ENCODE measurements at places on chromosomes 2 and 18. TPM values are rescaled to one million over a fixed set of nuclear protein-coding genes. Genes with fewer than 3 reads are reported as not detected.

GRCh38 chr2:49924044-49924817 is 769.9 kb upstream of the FSHR start:
- no peak for DNase-seq

DNA sequence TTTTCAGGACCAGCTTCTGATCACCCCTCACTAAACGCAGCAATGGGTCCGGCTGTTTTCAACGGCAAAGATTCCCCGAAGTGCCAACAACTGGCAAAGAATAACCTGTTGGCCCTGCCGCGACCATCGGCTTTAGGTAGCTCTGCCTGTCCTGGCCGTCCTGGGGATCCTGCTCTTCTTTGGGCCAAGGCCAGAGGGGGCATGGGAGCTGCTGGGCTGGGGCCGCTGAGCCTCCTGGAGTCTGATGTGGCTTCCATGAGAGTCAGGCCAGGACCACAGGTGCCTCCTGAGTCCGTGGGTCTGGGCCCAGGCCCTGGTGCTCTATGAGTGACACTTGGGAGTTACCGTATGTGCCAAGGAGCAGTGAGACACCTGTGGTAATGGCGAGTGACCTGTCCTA is 46.9 kb downstream of the GREB1 start:
- DNase-seq: no peak

- DNase-seq: no peak
Measured at GRCh38 chr2:65417509-65418085, 14.8 kb downstream of the SPRED2 start.

GRCh38 chr2:61949714-61950560 is 44.5 kb downstream of the COMMD1 start:
- no peak for DNase-seq

GRCh38 chr2:74528600-74529356 is 728 bp downstream of the AUP1 start:
- DNase-seq: no peak

DNA sequence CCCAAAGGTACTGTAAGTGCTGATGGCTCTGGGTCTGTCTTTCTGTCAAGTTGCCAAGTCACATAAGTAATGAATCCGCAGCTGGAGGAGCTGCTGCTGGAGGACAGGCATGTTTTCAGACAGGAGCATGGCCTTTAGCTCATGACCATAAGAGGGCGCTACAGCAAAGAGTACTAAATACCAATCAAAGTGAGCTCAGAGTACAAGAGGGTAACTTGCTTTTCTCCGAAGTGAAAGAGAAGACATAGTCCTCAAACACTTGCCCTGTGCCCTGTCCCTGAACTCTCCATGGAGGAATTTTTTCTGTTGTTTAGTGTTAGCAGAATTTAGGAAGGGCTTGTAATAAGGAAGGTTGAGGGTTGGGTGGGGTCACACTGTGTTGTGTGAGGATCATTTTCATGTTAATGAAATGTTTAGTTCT is 58.0 kb upstream of the EML6 start:
- DNase-seq: no peak

DNA sequence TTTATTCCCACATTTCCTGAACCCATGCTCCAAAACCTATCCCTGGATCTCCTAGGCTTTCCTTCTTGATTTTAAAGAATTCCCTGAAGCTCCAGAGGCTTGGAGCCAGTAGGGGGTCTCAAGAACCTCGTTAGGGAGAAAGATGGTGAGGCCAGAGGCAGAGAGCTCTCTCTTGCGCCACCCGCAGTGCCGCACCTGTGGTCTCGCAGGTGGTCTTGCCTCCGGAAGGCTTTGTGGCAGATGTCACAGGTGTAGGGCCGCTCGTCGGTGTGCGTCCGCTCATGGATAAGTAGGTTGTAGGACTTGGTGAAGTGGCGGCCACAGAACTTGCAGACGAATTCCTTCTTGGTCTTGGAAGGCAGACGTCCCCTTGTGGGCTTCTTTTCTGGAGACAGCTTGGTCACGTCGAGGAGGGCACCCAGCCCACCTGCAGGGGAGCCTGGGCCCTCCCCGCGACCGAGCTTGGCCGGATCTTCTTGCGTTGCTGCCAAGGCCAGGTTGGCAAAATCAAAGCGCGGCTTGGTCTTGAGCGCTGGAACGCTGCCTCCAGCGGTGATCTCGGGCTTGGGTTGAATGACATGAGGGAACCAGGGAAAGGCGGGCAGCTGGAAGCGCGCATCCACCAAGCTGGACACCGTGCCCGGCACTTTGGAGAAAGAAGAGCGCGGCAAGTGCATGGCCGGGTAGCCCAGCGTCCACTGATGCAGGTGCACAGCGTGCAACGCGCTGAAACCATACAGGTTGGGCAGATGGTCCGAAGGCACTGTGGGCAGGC is 5.3 kb downstream of the OSR1 start:
- DNase-seq: no peak

- no peak for DNase-seq
Measured at GRCh38 chr2:164711766-164712138, 90.5 kb upstream of the GRB14 start.

- no peak for DNase-seq
Measured at GRCh38 chr2:209387389-209387788, 36.5 kb upstream of the MAP2 start.

DNA sequence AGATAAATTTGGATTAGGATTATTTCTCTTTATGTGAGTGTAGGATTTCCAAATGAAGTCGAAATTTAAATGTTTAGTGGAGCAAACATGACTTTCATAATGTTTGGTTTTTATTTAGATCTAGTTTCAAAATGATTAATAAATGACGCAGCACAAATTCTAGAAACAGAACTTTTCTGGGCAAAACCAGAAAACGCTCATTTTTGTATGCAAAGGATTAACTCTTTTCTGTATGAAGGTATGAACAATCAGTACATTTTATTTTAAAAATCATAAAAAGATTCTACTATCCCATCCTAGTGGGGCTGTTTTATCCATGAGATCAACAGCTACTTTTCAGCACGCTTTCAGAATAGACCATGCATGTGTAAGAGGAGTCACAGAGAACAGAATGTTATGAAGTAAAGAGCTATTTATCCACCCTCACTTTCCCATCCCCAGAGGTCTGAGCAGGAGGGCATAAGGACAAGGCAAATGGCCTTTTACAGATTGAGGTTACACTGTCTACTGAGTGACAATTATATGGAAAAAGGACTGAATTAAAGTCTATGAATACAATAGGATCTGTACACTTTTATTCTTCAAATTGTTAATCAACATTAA is 270.8 kb downstream of the ZEB2 start:
- no peak for DNase-seq

ADGRF3 gene
- total RNA-seq: not detected

CFC1 gene
- total RNA-seq: not detected

ANKRD62 gene
- total RNA-seq: not detected

Data from left ventricle myocardium superior (tissue), 1 donor.